Bronchial epithelial cell (primary cell): ENCODE measurements at places on chromosomes 12 and 14. TPM values are rescaled to one million over a fixed set of nuclear protein-coding genes. Genes with fewer than 3 reads are reported as not detected.

- no peak for DNase-seq
Measured at GRCh38 chr12:45816652-45817051, 87.1 kb downstream of the ARID2 start.

- no peak for DNase-seq
Measured at GRCh38 chr12:21806255-21806654, 31.7 kb upstream of the KCNJ8 start.

GRCh38 chr12:110750784-110751461 is 8.2 kb upstream of the PPP1CC start:
- no peak for DNase-seq

DNA sequence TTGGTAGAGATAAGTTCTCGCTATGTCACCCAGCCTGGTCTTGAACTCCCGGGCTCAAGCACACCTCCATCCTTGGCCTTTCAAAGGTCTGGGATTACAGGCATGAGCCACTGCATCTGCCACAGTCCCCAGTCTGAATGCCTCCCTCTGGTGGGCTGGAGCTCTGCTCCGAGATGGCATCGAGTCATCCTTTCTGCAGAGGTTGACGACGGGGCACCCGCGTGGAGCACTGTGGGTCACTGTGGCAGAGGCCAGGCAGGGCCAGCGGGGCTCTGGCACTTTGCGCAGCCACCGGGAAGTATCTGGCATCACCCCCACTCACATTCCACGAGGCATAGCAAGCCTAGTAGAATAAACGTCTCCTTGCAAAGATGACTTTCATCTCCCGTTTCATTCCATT is 163.3 kb upstream of the DIO3 start:
- DNase-seq = no peak

DNA sequence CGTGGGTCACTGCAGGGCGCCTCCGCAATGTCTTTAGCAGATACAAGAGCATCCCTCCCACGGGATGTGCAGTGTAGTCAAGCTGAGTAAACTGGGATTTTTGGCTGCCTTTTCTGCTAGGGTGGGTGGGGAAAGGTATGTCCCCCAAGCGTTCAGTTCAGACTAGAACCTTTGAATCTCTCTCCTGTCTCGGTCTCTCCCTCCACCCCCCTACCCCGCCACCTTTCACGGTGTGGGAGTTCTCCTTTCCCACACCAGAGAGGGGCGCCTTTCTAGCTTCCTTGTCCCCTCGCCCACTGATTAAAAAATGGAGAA is 525 bp upstream of the FAR2 start:
- no peak for DNase-seq

DNA sequence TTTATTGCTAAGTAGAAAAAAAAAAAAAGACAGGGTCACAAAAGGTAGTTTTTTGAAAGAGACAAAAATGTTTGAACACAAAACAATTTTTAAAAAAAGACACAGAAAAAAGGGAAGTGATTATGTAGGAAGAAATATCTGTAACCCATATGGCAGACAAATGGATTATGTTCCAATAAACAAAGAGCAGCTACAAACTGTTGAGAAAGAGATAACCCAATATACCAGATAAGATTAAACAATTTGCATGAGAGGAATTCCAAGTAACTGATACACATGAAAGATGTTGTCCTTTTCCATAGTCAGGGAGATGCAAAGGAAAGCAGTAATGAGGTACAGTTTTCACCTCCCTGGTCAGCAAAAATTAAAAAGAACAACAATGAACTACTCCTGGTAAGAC is 44.9 kb downstream of the PTPRR start:
- DNase-seq = no peak

DNA sequence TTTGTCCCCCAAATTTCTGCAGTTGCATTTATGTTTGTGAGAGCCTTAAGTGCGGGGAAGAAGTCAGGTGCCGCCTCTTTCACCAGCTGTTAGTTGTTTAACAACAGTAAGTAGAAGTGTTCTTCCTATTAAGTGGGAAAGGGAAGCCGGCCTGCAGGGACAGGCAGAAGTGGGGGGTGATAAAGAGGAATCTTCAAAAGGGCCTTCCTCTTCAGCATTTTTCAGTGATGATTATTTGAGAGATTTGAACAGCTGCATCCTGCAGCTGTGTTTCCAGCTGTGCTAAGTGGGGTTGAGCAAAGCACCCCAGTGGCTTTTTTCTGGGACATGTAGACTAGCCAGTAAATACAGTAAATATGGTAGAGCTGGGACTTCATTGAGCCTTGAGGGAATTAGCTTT is 32.1 kb upstream of the SLC38A1 start:
- peak; percentile 27 for DNase-seq

- no peak for DNase-seq
Measured at GRCh38 chr14:24699052-24699451, 65.1 kb upstream of the GZMB start.

DNA sequence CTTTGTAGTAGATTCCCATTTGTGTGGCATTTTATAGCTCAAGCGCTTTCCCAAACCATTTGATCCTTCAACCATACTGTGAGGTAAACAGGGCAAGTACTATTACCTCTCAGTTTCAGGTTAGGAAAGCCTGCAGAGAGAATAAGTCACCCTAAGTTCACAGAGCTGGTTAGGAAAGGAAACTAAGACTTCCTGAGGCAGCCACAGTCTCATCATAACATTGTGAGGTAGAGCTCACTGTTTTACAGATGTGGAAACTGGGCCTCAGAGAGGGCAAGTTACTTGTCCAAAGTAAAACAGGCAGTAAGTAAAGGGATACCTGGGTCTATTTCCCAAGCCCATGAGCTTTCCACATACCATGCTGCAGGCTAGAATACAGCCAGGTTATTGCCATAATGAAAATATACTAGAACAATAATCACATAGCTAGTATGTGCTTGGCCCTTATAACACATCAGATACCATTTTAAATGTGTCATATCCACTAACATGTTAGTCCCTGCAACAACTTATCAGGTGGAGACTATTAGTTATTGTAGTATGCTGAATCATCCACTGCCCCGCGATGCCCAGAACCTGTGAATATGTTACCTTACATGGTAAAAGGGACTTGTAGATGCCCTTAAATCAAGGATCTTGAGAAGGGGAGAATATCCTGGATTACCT is 150.9 kb upstream of the GRIP1 start:
- peak; percentile 92 for DNase-seq

Gene GALNT8
- 0.13 TPM in 1 of 2 replicates, not detected in the other for total RNA-seq

Gene ETV6
- 2.6 and 3.5 TPM in 2 replicates for total RNA-seq

Gene C14orf119
- total RNA-seq = 51.9 and 59.1 TPM in 2 replicates

Gene LRIG3
- 30.6 and 44.5 TPM in 2 replicates for total RNA-seq

Gene WSCD2
- total RNA-seq = not detected in 2 replicates

Gene JAG2
- total RNA-seq = 31.6 and 45.3 TPM in 2 replicates
